ENCODE measurements at places on chromosomes 16 and 17. TPM values are rescaled to one million over a fixed set of nuclear protein-coding genes. Genes with fewer than 3 reads are reported as not detected.

The PRSS22 gene
- total RNA-seq: 2.7 TPM

The ZC3H7A gene
- 78.9 TPM for total RNA-seq

The PLCG2 gene
- 11.4 TPM for total RNA-seq

The PABPN1L gene
- total RNA-seq: not detected

The HS3ST2 gene
- total RNA-seq: 1.6 TPM

- no peak for ATAC-seq
Observed at GRCh38 chr16:31130899-31131298, 4.6 kb downstream of the PRSS8 start.

DNA sequence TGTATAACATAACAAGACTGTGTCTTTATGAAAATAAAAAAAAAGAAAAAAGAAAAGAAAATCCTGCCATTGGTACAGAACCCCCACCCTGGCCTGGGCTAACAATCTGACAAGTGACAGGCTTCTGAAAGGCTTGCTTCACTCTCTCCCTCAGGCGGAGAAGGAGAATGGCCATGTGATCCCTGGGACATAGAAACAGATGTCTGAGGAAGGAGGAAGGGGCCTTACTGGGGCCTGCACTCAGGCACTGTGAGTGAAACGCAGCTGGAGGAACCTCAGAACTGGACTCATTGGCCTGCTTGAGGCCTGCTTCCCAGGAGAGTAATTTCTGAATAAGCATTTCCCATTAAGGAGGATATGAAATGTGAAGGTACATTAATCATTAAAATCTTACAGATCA is 17.5 kb downstream of the MAP3K14 start:
- peak; percentile 55 for ATAC-seq

- no peak for ATAC-seq
Observed at GRCh38 chr17:56011406-56012131, 141.7 kb upstream of the ANKFN1 start.

DNA sequence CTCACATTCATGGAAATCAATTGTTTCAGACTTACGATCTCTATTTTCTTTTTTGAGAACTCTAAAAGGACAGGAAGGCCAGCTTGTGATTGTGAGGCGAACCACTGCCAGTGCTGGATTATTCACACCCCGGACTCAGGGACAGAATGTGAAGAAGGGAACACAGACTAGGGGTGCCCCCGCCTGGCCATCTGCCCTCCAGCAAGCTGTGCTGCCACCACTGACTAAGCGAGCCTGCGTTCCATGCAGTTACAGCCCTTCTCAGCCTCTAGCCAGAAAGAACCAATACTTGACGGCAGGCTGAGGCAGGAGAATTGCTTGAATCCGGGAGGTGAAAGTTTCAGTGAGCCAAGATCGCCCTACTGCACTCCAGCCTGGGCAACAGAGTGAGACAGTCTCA is 2.8 kb downstream of the HAGH start:
- no peak for ATAC-seq

GRCh38 chr17:18994631-18995030 is 9.9 kb downstream of the FAM83G start:
- ATAC-seq: no peak

DNA sequence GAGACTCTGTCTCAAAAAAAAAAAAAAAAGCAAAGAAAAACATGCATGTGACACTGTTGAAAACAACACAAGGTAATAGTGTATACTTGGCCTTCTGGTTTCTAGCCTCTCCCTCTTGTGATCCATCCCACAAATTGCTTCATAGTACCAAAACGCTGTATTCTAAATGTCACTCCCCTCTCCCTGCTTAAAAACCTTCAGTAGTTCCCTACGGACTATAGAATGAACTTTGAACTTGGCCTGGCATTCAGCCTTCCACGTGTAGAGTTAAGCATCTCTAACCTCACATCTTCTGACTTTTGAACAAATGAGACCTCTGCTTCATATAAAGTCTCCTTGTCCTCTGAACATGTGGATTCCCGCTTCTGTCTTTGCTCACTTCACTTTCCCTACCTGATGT is 5.1 kb downstream of the ZNF821 start:
- ATAC-seq: no peak

DNA sequence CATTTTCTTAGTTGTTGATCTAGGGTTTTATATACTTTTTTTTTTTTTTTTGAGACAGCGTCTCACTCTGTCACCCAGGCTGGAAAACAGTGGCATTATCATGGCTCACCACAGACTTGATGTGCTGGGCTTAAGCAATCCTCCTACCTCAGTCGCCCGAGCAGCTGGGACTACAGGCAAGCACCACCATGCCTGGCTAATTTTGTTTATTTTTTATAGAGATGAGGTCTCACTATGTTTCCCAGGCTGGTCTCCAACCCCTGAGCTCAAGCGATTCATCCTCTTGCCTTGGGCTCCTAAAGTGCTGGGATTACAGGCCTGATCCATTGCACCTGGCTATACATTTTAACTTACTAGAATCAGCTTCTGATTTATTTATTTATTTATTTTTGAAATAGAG is 34.2 kb upstream of the ATP2A3 start:
- no peak for ATAC-seq

DNA sequence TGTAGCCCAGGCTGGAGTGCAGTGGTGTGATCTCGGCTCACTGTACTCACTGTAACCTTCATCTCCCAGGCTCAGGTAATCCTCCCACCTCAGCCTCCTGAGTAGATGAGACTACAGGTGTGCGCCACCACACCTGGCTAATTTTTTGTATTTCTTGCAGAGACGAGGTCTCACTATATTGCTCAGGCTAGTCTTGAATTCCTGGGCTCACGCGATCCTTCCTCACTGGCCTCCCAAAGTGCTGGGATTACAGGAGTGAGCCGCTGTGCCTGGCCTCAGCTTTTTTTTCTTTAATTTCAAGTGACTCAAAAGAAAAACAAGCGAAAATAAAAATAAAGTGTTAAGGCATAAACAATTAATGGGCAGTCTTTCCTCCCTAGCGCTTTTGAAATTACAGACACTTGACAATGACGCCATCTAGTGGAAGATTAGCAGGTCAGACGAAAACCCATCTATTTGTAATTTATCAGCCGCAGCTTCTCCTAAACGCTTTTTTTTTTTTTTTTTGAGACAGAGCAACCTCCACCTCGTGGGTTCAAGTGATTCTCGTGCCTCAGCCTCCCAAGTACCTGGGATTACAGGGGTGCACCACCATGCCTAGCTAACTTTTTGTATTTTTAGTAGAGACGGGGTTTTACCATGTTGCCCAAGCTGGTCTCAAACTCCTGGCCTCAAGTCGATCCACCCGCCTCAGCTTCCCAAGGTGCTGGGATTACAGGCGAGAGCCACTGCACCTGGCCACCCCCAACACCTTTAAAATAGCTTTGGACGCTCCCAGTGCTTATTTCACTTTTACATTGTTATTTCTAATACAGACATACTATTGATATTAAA is 28.1 kb upstream of the PECAM1 start:
- ATAC-seq: peak; percentile 62

DNA sequence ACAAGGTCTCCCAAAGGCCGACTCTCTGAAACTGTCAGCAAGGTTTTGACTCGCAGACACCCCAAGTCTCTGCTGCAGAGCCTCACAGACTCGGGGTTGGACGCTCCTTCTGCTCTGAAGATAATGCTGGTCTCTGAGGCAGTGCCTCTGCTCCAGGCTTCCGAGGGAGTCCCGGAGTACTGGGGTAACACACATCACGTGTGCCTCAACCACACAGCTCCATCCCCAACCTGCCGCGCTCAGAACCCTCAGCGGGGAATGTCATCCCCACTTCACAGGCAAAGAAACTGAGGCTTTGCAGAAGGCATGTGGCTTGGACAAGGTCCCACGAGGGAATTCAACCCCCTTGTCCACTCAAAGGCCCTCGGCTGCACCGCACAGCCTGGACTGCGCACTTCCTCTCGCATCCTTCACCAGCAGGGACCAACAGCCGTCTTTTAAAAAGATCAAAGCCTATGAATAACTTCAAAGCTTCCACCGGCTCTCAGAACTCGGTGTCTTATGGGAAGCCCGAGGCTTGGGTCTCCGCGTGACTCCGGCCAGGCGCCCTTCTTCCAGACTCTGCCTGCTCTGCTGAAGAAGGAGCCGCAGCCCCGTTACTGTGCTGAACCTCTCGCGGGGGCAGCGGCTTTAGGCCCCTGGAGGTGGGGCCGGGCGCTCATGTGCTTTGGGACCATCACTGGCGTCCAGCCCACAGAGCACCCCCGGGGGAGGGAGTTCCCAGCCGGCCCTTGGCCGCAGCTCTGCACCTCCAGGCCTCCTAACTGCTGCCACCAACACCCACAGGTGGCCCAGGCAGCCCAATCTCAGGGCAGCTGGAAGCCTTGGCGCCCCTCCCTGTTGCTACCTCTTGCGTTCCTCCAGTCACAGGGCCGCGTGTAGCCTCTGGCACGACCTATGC is 2.2 kb downstream of the TMEM204 start:
- ATAC-seq: no peak
